ENCODE measurements at places on chromosomes 1 and 21. TPM values are rescaled to one million over a fixed set of nuclear protein-coding genes. Genes with fewer than 3 reads are reported as not detected.

- ATAC-seq, result no peak
Observed at GRCh38 chr1:191348328-191348727, 809.9 kb upstream of the RGS18 start.

- peak; percentile 70 for ATAC-seq
Observed at GRCh38 chr1:207205614-207206061, 101.6 kb downstream of the C4BPA start.

DNA sequence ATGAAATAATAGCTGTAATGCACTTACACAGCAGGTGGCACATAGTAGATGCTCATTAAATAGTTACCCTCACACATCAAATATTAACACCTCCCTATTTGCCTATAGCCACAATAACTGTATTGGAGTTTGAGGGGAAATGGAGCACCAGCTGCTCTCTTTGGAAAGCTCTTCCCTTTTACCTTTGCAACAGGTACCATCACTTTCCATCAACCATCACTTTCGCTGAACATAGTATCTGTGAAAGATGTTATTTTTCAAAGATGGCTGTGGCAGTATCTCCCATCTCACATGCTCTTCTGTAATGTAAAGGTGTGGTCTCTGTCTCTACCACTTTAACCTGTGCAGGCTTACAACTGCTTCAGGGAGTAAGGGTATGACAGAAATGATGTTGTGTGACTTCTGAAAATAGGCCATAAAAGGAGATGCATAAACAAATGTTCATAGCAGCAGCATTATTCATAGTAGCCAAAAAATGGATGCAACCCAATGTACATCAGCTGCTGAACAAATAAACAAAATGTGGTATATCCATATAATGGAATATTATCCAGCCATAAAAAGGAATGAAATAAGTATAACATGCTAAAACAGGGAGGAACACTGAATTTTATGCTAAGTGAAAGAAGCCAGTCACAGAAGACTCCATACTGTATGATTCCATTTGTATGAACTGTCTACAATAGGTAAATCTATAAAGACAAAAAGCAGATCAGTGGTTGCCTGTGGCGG is 288.3 kb downstream of the AKT3 start:
- no peak for ATAC-seq

DNA sequence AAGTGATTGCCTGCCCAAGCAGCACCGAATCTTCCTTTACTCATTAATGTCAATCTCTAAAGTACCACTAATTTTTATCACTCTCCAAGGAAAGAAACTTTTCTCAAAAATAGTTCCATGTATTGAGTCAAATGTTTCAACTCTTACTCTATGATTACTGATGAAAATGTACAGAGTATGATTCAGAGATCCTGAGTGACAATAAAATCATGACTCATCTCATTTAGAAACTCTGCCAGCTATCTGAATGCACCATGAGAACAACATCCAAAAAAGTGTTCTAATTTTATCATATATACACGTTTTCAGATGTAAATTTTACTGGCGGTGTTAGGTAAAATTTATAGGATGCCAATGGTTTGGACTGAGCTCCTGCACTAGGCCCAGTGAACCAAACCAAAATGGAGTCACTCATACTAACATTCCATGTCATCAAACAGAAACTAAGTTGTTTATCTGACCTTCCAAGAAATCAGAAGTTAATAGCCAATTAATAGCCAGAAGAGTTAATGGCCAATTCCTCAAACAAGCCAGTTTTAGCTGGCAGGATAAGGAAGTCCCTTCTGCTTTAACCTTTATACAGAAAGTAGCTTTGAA is 22.6 kb downstream of the PLPPR5 start:
- ATAC-seq, result no peak

The KRTAP21-2 gene
- total RNA-seq, result not detected

Measured in esophagus mucosa (tissue), 1 donor.